ENCODE measurements at places on chromosomes 1 and 21.

DNA sequence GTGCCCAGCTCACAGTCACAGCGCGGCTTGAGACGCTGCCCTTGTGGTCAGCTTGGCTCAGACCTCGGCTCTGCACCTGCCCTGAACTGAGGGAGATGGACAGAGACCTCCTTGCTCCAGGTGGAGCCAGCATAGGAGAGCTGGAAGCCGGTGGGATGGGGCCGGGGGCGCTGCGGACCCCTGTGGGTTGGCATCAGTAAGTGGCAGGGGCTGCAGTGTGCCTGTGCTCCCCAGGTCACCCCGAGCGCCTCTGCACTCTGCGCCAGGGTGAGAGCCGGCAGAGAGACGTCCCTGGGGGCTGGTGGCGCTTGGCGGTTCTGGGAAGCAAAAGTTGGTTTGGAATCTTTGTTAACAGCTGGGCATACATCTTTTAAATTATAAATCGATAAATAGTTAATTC is 105.6 kb upstream of the TTC34 start:
- DNase-seq, result no peak

DNA sequence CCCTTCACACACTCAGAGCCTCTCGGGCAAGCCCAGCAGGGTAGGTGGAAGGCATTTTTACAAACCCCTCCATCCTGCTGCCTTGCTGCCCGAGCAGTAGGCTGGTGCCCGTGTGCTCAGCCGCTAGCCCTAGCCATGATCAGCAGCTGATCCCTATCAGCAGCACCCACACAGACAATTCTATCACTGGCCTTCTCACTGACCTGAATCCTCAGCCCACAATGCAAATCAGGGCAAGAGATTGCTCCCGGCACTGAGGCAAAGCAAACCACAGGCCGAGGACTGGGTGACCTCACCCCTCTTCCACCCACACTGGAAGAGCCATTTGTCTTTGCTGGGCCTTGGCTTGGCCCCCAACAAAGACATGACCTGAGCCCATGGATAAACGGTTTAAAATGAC is 895 bp upstream of the PDZK1 start:
- no peak for DNase-seq

DNA sequence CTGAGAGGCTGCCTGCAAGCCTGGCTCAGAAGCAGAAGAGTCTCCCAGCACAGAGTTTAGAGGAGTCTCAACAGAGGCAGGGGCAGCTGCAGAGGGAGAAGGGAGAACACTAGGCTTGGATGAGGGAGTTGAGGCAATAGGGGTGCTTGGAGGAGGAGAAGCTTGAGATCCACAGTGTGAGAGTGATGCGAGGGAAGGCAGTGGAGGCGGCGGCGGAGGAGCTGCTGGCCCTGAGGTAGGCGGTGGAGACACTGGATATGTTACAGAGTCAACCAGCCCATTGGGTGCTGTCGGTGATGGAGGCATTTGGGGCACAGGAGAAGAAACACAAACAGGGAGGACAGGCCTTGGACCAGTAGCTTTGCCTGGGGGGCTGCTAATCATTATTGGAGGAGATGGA is 89.4 kb upstream of the LBR start:
- no peak for DNase-seq

DNA sequence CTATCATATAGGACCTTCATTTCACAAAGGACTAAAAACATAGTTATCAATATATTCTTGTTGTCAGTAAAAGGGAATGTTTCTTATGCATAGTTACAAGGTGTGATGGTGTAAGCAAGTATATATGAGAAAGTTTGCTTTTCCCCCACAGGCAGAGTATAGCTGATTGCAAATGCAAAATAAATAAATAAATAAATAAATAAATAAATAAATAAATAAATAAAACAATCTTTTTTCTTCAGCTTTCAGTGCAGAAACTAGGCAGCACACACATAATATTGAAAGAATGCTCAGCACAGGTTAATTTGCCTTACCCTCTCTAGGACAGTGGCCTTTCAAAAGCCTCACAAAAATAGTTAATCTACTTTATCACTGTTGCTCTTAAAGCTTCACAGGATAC is 138.8 kb downstream of the BRINP3 start:
- DNase-seq, result no peak

- no peak for DNase-seq
Measured at GRCh38 chr1:17688217-17688810, 66.8 kb upstream of the ACTL8 start.

GRCh38 chr1:182650678-182651338 is 33.6 kb downstream of the RGS8 start:
- DNase-seq, result no peak

DNA sequence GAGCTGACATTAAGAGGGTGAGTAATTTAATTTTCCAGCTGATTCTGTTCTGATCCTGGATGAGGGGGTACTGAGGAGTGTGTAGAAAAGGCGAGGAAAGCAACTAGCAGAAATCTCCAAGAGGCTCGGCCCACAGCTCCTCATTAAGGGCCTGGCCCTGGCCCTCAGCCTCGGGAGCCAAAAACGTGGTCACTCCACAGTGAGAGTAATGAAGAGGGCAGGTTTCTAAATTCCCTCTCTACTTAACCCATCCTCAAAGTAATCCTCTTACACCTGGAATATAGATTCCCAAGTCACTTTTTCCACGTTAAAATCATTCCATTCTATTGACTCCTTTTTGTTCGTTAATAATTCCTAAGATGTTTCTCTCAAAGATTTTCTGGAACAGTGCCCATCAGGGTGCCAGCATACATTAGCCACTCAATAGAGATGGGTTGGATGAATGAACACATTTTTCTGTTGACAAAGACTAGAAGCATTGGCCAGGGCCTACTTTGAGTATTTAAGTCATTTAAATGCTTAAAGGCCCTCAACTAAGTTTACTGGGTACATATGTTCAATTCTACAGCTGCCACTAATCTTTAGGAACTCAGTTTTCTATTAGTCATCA is 1.1 kb upstream of the COL11A1 start:
- no peak for DNase-seq

DNA sequence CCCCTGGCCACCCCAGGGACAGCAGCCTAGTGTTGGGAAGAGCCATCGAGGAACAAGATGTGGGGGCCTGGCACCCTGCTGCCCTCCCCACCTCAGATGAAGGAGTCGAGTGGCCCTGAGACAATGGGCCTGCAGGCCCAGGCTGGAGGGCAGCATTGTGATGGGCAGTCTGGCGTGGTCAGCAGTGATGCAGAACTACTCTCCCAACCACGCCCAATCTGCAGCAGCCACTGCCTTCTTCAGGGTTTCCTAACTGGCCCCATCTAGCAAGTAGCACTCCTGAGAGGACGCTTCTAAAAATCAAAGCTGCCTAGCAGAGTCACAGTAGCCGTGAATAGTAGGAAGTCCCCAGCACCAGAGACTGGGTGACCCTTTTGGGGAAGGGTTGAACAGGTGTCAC is 18.5 kb downstream of the CDCP2 start:
- DNase-seq, result no peak

- DNase-seq, result no peak
Measured at GRCh38 chr1:76865696-76866286, 1.5 kb upstream of the ST6GALNAC5 start.

- no peak for DNase-seq
Measured at GRCh38 chr1:106063510-106063909, 993.0 kb upstream of the PRMT6 start.

- DNase-seq, result no peak
Measured at GRCh38 chr1:63152572-63152971, 169.8 kb upstream of the FOXD3 start.

GRCh38 chr1:184892116-184892515 is 82.2 kb downstream of the NIBAN1 start:
- DNase-seq, result no peak

DNA sequence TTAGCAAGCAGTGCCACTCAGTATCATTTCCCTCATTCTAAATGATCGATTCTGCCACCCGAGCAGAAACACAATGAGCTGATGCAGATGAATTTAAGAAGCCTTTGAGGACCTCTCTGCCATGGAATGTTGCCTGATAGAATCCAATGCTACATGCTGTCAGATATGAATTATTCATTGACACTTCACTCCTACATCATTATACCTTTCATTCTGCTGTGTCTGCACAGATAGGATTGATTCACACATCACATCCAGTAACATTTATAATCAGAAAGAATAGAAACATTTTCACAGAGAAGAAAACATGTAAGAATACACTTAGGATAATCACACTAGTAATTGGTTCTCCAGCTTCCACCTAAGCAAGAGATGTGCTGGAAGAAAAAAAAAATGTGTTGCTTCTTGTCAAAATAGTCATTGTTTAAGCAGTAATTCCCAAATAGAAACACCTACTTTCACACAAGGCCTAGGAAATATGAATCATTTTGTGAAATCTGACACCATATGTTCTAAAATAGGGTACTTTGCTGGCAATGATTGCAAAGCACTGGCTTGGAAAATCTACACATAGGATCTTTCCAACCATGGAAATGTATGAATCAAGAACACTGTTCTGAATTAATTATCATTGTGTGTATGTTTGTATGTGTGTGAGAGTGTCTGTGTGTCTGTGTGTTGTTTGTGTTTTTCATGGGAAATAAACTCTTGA is 110.1 kb downstream of the GRIK1 start:
- no peak for DNase-seq

DNA sequence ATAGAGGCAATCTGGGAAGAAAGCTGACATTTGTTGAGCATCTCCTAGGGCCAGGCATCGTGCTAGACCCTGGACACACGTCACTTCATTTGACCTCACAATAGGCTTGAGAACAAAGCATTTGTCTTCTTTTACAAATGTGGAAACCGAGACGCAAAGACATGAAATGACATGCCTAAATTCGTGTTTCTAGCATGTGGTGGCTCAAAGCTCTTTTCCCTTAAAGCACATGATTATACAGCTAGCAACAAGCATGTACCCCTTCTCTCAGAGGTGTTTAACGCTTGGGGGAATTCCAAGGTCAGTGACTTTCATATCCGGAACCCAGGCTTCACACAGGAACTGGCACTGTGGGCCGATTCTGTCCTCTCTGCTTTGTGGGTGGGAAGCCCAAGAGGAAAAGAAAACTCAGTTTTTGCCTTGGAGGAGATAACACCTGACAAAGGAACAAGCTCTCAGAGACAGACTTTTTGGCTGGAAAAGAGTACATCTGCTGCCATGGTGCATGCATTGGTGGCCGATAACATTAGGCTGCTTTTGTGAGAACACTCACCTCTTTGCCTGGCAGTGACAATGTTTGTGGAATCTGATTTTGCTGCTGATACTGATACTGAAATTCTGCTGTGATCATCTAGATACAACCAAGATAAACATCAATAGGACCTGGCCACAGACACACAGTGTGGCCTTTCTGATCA is 15.4 kb upstream of the CD2 start:
- no peak for DNase-seq

GRCh38 chr1:222301652-222302051 is 246.3 kb downstream of the HHIPL2 start:
- no peak for DNase-seq

DNA sequence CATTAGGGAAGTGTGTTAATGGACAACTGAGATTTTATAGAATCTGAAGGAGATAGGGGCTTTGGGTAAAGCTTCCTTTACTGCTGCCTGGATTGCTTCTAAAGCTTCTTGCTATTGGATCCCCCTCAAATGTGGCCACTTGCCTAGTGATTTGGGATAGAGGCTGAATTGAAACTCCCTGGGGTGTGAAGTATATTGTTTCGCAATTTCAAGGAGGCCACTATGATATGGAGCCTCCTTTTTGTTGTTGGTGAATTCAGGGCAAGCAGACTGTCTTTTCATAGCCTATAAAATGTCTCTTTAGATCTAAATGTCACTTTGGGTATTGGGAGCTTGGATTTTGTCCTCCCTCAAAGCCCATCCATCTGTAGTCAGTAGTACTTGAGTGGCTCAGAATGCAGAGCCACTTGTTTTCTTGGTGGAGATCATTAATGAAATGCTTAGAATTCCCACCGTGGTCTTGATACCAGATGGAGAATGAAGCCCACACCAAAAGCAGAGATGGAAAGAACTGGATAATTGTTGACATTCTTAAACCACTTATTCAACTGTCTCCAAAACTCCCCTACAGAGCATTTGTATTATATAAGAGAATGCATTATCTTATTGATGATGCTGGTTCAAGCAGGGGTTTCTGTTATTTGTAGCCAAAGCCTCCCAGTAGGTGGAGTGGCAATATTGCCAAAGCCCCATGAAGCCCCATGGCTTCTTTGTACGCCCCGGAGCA is 144.3 kb upstream of the KCNE2 start:
- no peak for DNase-seq

DNA sequence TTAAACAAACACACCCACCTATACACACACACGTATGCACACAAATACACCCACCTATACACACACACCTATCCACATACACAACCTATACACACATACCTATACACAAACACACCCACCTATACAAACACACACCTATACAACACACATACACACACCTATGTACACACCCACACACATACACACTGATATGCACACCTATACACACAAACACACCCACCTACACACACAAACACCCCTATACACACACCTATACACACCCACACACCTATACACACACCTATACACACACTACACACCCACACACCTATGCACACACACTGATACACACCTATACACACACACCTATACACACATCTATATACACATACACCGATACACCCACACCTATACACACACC is 115.7 kb upstream of the VAMP3 start:
- no peak for DNase-seq

DNA sequence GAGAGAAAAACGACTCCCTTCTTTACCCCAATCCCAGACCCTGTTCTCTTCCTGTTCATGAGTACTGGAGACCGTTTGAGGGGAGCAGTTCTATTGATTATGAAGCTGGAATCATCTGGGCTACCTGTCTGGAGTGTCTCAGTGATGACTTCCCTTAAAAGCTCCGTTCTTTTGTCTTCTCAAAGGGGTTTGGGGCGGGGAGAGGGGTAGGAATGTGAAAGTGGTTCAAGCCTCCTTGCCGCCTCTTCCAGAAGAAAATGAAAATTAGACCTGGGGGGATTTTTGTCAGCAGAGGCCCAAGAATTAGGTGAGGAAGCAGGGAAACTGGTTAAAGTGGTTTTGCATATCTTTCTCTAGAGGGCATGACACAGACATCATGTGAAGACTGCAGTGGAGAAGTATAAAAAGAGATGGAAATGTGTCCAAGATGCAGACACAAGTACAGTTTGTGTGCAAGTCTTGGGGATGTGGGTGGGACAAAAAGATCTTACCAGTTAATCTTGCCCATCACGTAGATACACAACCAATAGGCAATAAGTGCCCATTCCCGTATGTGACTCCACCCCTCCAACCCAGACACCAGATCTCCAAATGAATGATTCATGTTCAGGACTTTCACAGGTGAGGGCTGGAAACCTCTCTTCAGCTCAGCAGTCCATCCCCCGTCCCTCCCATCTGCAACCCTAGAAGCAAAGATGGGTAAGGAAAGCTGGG is 470 bp upstream of the MTMR11 start:
- DNase-seq, result no peak

GRCh38 chr1:62356257-62356835 is 37.1 kb upstream of the KANK4 start:
- DNase-seq, result no peak

DNA sequence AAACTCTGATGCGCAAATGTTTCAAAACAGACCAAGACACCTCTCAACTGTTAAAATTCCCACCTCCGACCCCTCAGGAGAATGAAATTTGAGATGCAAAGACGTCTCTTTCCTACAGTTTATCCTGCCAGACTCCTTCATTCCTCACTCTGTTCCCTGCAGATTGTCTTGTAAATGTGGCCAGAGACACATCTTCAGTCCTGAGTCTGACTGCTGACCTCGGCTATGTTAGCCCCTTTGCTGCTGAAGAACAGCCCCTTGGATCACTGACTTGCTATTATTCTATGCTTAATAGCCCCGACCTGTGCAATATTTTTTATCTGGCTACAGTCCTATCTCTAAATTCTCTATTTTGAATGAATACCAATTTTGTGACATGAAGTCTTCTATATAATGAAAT is 16.6 kb upstream of the ESRRG start:
- DNase-seq, result no peak

- no peak for DNase-seq
Measured at GRCh38 chr21:27759820-27760219, 792.9 kb upstream of the ADAMTS5 start.
